ENCODE measurements at places on chromosomes 1 and 21.
A peak's percentile ranks its signal among the peaks of the same experiment; 100 is the strongest.

GRCh38 chr1:12434174-12434573, 183.8 kb downstream of the DHRS3 start:
- DNase-seq, result peak; percentile 45

DNA sequence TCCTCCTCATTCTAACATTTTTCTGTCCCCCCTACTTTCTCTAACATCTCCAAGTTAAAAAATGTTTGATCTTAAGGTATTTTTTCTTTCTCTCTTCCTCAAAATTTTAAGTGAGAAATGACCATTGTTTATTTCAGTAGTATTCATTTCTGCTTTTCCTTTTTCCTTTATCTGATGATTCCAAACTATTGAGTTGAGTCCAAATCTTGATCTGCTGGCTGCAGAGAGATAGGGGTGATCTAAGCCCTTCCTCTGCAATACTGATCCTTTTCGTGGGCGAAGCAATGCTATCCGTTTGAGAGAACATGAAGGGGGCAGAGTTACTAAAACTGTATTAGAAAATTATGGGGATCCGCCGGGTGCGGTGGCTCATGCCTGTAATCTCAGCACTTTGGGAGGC, 516 bp upstream of the NMNAT2 start:
- no peak for DNase-seq

DNA sequence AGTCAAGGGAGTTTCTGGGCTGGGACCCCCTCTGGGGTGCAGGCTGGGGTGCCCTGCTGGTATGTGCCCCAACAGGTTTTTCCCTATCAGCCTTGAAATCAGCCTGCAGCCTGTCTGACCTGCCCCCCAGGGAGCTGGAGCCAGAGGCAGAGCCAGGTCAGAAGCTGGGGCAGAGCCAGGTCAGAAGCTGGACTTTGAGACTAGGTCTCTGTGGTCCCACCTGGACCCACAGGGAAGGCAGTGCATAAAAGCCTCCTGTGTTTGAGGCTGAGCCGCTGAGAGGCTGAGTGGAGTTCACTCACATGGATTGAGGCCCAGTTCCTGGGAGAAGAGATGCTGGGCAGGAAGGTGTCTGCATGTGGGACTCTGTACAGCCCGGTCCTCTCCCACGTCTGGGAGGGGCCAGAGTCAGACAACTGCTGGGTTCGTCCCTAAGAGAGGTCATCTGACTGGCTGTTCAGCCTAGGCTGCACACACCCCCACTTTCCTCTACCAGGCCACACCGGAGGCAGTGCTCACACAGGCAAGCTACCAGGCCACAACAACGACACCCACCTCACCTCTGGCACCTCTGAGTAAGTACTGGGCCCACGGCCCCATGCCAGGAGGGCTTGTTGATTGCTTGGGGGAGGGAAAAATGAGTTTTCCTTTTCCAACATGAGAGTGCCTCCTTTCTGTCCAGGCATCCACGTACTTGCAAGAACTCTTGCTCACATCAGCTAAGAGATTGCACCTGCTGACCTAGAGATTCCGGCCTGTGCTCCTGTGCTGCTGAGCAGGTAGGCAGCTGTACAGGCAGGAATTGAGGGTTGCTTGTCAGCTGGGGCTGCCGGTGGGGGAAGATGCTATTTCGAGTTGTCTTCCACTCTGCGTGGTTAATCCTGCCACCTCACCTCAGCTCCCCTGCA, at the start of gene ANXA9:
Gene ANXA9 (plus strand): TSS at position 488 of the 908 bp plus-strand sequence. CDS start 814 bp downstream, outside the sequence.
- peak; percentile 22 for DNase-seq

- no peak for DNase-seq
Observed at GRCh38 chr21:14414932-14415508, 32.1 kb upstream of the HSPA13 start.

- DNase-seq, result peak; percentile 27
Observed at GRCh38 chr1:67803380-67804279, 29.6 kb downstream of the GNG12 start.

GRCh38 chr1:29655145-29655544, 418.8 kb downstream of the PTPRU start:
- no peak for DNase-seq

GRCh38 chr1:116345843-116346242, 27.2 kb upstream of the ATP1A1 start:
- no peak for DNase-seq

DNA sequence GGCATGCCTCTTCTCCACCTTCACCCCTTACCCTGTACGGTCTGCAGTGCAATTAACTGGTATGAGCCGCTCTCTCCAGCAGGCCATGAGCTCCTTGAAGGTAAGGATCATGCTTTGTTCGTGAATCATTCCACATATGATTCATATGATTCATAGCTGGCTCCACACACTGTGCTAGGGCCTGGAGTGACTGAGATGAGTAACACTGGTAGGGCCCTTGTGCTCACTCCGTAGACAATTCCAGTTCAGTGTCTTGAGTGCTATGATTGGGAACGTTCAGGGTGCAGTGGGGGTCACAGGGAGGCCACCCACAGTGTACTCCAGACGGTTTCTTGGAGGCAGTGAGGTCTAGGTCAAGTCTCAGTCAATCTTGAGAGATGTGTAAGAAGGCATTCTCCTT, 239.8 kb downstream of the LMX1A start:
- DNase-seq, result peak; percentile 82

DNA sequence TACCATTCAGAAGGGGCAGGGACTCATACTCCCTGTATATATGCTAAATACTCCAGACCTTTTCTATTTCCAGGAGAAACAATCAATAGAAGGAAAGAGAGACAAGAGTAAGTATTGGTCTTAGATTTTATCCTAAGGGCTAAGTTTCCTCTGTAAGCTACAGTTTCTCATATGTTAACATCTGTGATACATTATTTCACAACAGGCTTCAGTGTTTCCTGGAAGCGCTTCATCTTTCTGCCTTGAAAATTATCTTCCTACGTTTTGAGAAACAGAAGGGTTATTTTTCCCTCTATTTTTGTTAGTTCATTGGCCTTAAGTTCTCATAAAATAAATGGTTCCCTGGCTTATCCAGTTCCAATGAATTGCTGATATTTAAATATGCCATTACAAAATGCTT, 15.6 kb downstream of the FMO1 start:
- peak; percentile 30 for DNase-seq

- peak; percentile 55 for DNase-seq
Observed at GRCh38 chr1:175373786-175374623, 181.4 kb upstream of the KIAA0040 start.

GRCh38 chr1:225329041-225329440, 98.8 kb downstream of the LBR start:
- no peak for DNase-seq

DNA sequence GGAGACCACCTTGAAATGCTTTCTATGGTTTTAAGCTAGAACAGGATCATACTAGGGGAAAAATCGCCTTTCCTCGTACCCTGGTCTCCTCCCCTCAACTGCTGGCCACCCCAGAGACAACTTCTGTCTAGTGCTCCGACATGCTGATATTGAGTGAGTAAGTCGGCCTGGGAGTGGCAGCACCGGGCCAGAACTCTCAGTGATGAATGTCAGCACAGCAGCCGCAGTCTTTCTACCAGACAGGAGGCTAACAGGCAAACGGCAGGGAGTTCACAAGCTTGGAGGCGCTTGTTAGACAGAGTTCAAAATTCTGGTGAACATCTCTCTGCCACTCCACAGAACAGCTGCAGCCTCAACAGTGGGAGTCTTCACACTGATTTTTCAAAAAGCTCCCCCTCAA, 716.9 kb downstream of the ADGRL2 start:
- peak; percentile 5 for DNase-seq

GRCh38 chr1:62012836-62013235, 181.8 kb upstream of the L1TD1 start:
- no peak for DNase-seq

DNA sequence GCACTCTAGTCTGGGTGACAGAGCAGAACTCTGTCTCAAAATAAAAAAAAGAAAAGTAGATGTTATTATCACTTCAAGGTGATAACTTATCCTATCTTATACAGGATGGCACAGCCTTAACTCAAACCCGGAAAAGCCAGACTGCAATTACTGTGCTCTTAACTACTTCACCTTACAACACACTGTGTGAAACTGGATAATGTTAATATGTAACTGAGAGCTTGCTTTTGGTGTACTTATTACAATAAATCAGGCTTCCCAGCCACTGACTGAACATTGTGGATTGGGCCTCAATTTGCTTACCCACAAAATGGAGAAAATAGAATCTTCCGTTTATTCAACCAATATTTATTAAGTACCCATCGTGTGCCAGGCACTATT, 1.4 kb downstream of the ORC1 start:
- no peak for DNase-seq

- DNase-seq, result no peak
Observed at GRCh38 chr1:21184276-21184675, 7.6 kb upstream of the EIF4G3 start.

GRCh38 chr1:221268295-221268694, 389.1 kb downstream of the HLX start:
- peak; percentile 86 for DNase-seq

- DNase-seq, result no peak
Observed at GRCh38 chr1:235277709-235278108, 50.3 kb downstream of the ARID4B start.

DNA sequence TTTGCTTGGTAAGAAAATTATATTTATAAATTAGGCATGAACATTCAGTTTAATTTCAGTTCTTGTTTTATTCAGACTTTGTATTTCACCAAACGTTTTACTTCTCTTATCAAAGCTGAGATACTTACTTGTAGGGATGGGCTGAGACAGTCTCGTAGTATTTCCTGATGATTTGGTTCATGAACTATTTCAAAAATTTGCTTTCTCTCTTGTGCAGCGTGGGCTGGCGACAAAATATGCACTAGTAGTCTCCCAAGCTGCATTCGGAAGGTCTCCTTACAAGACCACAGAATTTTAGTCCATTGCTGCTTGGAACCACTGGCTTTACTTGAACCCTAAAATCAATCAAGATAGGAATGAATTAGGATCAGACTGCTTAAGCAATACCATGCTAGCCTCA, 91.7 kb upstream of the GNG4 start:
- DNase-seq, result peak; percentile 79

DNA sequence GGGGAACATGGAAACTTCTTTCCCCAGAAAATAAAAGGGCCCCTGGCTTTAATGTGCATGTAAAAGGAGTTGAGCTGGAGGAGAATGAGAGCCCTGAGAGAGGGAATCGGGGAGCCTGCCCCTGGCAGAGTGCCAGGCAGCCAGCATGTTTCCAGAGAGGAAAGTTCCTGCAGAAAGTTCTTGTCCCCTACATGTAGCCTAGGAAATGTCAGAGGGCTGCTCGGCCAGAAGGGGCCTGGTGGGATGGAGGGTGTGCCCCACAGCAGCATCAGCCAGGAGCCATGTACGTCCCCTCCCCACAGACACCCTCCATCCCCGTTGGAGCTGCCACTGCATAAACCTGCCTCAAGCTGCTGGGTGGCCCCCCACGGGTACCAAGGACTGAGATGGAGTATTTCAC, 5.4 kb upstream of the PRELP start:
- no peak for DNase-seq

GRCh38 chr1:150663321-150663720, 33.6 kb downstream of the GOLPH3L start:
- DNase-seq, result no peak

GRCh38 chr1:171128463-171128862, 37.8 kb downstream of the FMO3 start:
- DNase-seq, result no peak

- no peak for DNase-seq
Observed at GRCh38 chr1:47104816-47105215, 32.4 kb upstream of the CYP4A22 start.

GRCh38 chr1:204619721-204620120, 65.8 kb downstream of the LRRN2 start:
- DNase-seq, result no peak

DNA sequence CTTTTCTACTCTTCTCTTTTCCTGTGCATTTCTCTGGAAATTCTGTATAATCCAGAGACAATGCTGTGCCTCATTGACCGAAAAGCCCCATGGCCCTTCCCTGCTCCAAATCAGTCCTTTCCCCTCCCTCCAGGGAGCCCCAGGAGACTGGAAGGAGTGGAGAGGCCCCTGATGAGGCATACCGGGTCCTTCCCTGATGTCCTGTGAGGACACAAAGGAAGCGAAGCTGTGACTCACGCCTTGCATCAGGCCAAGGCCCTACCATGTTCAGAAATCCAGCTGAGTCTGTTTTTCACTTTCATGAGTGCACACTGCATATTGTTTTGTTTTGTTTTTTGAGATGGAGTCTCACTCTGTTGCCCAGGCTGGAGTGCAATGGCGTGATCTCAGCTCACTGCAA, 38.7 kb upstream of the BECN2 start:
- DNase-seq, result peak; percentile 86

DNA sequence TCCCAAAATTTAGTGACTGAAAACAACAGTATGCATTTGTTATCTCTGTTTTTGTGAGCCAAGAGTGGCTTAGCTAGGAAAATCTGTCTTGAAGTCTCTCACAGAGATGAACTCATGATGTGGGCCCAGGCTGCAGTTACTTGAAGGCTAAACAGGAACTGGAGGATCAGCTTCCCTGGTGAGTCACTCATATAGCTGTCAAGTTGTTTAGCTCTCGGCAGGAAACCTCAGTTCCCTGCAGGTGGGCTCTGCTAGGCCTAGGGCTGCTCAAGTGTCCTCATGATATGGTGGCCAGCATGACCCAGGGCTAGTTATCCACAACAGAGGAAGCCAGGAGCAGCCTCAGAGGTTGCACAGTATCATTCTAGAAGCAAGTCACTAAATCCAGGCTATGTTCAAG, 30.2 kb upstream of the DDX59 start:
- peak; percentile 26 for DNase-seq

DNA sequence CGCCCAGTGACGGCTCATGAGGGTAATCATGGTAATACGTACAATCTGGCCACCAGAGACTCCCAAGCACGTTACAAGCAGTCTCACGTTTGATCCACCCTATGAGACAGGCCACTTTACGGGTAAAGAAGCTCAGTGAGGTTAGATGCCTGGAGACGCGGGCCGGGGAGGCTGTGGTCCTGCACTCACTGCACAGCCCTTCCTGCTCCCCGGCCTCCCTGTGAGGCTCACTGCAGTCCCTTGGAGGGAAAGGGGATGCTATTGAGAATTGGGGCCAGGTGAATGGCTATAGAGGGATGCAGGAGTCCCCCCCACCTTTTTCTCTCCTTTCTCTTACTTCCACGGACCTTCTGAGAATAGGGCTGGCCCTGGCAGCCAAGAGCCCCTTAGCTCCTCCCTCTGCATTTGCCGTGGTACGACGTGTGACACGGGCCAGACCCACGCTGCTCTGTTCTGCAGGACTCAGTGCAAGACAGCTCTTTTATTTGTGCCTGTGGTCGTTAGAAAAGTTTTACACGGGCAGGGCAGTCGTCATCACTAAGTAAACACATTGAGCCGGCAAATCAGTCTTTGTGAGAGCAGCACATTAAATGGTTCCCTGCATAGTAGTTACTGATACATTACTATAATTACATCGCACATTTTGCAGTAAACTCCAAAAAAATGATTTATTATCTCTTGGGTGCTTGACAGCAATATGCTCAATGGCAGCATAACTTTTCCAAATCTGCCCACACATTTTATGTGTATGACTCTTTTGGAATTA, 18.8 kb downstream of the KIF26B start:
- DNase-seq, result no peak

GRCh38 chr1:151988405-151988923, 5.2 kb downstream of the S100A10 start:
- peak; percentile 79 for DNase-seq

- peak; percentile 68 for DNase-seq
Observed at GRCh38 chr21:46189213-46189958, 5.1 kb upstream of the SPATC1L start.

Data from GM03348 (cell line).